ENCODE measurements at places on chromosomes 2 and 18. TPM values are rescaled to one million over a fixed set of nuclear protein-coding genes. Genes with fewer than 3 reads are reported as not detected.

- no peak overlapping the region for H3K27ac ChIP-seq
- no peaks in the 10 kb centered on the region for H3K36me3 ChIP-seq
- no peak overlapping the region for H3K4me3 ChIP-seq
- no peak for DNase-seq
Observed at GRCh38 chr2:137467246-137467862, 496.9 kb upstream of the HNMT start.

- no peak overlapping the region for H3K4me3 ChIP-seq
- no peak overlapping the region for H3K27ac ChIP-seq
- no peak for DNase-seq
- peaks cover 16% of the 10 kb centered on the region for H3K4me1 ChIP-seq
- H3K27me3 ChIP-seq = no peaks in the 10 kb centered on the region
- peaks cover 5% of the 10 kb centered on the region for H3K36me3 ChIP-seq
Observed at GRCh38 chr2:101296371-101296770, 12.1 kb downstream of the RNF149 start.

DNA sequence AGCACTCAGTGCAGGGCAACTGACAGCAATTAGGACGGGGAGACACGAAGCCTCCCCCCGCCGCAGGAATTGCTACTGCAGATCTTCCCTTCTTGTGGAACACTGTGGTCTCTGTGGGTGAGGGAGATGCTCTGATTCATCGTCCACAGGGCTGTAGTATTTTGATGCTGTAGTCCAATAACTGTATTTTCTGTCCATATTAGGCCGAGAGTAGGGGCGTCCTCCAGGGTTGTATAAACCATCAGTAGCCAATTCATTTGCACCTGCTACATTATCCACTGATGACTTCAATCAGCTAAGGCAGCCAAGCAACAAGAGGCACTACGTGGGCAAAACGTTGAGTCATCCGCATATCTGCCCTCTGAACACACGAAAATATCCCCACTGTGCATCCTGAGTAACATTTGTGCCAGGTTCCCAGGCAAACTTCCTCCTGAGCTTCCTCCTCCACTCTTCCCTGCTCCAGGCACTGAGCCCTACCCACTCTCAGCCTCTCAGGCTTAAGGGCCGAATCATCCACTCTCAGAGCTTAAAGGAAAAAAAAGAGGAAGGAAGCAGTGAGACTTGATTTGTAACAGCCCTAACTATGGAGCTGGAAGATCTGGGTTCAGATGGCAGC is 62.1 kb downstream of the LBH start:
- peaks cover 12% of the 10 kb centered on the region for H3K4me1 ChIP-seq
- no peaks in the 10 kb centered on the region for H3K36me3 ChIP-seq
- no peaks in the 10 kb centered on the region for H3K27me3 ChIP-seq

DNA sequence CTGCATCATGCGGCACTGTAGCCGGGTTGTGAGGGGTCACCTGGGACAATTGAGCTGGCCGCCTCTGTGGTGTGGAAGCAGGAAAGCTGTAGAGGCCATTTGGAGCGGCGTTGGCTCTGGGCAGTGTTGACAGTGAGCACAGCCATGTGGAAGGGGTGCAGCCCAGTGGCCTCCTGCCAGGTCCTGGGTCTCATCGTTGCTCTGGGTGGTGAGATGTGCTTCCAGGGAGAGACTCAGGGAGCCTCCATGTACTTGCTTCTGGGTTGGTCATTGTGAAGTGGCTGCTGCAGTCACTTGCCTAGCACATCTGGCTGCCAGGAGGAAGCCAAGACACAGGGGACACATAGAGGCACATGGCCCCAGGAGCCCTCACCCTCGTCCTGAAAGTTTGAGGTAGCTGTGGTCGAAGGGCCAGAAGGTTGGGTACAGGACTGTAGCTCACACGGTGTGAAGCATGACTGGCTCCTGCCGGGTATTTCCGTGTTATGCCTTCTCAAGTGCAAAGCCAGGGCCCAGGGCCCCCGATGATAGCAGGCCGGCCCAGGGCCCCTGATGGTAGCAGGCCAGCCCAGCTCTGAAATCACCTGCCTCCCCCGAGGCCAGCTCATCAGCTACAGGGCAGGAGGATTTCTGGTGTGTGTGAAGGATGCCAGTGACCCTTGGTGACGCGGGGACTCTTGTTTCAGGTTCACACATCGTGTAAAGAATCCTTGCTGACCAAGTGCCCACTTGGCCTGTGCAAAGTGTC is 82.6 kb downstream of the DGKD start:
- H3K27ac ChIP-seq = no peak overlapping the region
- H3K36me3 ChIP-seq = peaks cover 32% of the 10 kb centered on the region
- H3K4me1 ChIP-seq = peaks cover 2% of the 10 kb centered on the region
- no peaks in the 10 kb centered on the region for H3K27me3 ChIP-seq
- H3K4me3 ChIP-seq = no peak overlapping the region

DNA sequence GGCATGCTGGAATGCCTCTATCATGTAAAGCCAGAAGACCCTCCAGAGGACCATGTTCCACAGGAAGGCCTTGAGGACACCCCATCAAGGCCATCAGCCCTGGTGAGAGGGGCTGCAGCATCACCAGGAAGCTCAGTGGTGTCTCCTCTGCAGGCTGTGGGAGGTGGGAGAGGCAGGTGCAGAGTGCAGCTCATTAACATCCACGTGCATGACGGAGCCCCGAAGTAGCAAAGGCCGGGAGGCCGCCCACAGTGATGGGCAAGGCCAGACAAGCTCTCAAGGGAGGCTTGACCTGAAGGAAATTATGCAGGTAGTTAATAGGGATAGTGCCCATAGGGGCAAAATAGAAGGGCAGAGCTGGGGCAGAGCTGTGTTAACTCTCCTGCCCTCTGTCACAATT is 30.3 kb upstream of the SMCHD1 start:
- no peak for DNase-seq
- H3K4me3 ChIP-seq = no peak overlapping the region
- no peaks in the 10 kb centered on the region for H3K36me3 ChIP-seq
- no peaks in the 10 kb centered on the region for H3K4me1 ChIP-seq

DNA sequence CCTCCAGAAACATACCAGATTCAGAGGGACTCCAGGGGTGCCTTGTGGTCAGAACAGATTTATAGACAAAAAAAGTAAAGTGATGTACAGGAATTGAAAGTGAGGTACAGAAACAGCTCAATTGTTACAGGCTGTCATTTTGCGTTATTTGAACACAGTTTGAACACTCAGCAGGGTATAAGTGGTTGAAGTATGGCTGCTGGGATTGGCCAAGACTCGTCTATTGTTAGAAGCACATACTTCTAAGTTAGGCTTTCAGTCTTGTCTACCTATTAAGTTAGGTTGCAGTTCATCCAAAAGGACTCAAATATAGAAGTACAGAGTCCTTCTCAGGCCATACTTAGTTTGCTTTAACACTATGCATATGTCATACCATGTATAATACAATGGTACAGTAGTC is 21.0 kb upstream of the GRB14 start:
- no peak for DNase-seq
- no peak overlapping the region for H3K27ac ChIP-seq
- H3K36me3 ChIP-seq = no peaks in the 10 kb centered on the region
- peaks cover 2% of the 10 kb centered on the region for H3K27me3 ChIP-seq
- H3K4me1 ChIP-seq = peaks cover 5% of the 10 kb centered on the region
- no peak overlapping the region for H3K4me3 ChIP-seq

GRCh38 chr18:21109936-21110712 is 1.5 kb downstream of the ROCK1 start:
- no peak overlapping the region for H3K4me3 ChIP-seq
- H3K27ac ChIP-seq = peak overlapping the region; percentile 98
- H3K27me3 ChIP-seq = no peaks in the 10 kb centered on the region
- H3K36me3 ChIP-seq = no peaks in the 10 kb centered on the region
- DNase-seq = no peak

- no peak for DNase-seq
- no peaks in the 10 kb centered on the region for H3K27me3 ChIP-seq
- no peak overlapping the region for H3K27ac ChIP-seq
- no peak overlapping the region for H3K4me3 ChIP-seq
Observed at GRCh38 chr2:71581026-71581425, 127.7 kb downstream of the DYSF start.

GRCh38 chr18:48133671-48134251 is 203.3 kb upstream of the SMAD2 start:
- no peak for DNase-seq
- peaks cover 23% of the 10 kb centered on the region for H3K4me1 ChIP-seq
- H3K36me3 ChIP-seq = no peaks in the 10 kb centered on the region
- no peak overlapping the region for H3K27ac ChIP-seq
- H3K27me3 ChIP-seq = peaks cover 78% of the 10 kb centered on the region

DNA sequence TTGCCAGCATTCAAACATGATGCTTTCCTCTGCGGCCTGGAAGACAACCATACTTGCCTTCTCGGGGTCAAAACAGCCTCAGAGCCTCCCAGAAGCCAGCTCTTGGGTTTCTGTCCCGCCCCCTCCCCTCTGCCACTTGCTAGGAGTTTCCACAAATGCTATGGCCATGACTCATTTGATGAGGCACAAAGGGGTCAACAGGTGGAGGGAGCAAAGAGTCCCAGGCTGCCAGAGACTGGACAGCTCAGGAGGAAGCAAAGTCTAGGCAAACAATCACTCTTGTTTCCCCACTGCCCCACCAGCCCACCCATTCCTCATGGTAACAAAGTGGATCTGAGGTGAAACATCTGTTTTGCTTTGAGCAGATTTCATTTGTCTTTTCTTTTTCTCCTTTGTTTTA is 551.1 kb downstream of the TNS1 start:
- no peaks in the 10 kb centered on the region for H3K36me3 ChIP-seq
- H3K27me3 ChIP-seq = no peaks in the 10 kb centered on the region
- H3K27ac ChIP-seq = no peak overlapping the region

GRCh38 chr2:121189011-121189410 is 96.0 kb downstream of the TFCP2L1 start:
- no peak for DNase-seq
- H3K27me3 ChIP-seq = peaks cover 8% of the 10 kb centered on the region
- no peaks in the 10 kb centered on the region for H3K4me1 ChIP-seq
- H3K36me3 ChIP-seq = no peaks in the 10 kb centered on the region

GRCh38 chr2:217074576-217075255 is 214.9 kb upstream of the TNP1 start:
- no peak overlapping the region for H3K4me3 ChIP-seq
- peaks cover 6% of the 10 kb centered on the region for H3K4me1 ChIP-seq
- H3K27me3 ChIP-seq = no peaks in the 10 kb centered on the region

DNA sequence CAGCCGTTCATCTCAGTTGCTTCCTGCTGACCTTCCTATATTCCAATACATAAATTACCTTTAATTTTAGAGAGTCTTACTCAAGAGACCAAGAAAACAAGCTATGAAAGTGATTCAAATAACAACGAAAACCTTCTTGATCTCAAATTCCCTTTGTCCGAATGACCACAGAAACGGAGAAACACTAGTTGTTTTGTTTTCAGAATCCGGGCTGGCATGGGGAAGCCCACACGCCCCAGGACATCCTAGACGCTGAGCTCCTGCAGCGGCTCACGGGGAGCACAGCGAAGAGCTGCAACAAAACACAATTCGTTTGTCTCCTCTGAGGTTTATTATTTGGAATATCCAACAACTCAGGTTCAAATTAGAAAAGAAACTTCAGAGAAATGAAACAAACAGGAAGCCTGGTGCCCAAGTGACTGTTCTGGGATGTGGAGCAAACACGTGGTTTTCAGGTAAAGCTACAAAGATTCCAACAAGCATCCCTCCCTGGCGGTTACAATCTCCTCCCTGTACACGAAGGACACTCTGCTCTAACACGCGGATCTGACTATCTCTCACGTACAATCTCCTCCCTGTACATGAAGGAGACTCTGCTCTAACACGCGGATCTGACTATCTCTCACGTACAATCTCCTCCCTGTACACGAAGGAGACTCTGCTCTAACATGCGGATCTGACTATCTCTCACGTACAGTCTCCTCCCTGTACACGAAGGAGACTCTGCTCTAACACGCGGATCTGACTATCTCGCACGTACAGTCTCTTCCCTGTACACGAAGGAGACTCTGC is 237.5 kb downstream of the TWIST2 start:
- peak overlapping the region; percentile 33 for H3K27ac ChIP-seq
- no peak overlapping the region for H3K4me3 ChIP-seq
- peaks cover 6% of the 10 kb centered on the region for H3K36me3 ChIP-seq
- H3K27me3 ChIP-seq = no peaks in the 10 kb centered on the region
- peaks cover 7% of the 10 kb centered on the region for H3K4me1 ChIP-seq

DNA sequence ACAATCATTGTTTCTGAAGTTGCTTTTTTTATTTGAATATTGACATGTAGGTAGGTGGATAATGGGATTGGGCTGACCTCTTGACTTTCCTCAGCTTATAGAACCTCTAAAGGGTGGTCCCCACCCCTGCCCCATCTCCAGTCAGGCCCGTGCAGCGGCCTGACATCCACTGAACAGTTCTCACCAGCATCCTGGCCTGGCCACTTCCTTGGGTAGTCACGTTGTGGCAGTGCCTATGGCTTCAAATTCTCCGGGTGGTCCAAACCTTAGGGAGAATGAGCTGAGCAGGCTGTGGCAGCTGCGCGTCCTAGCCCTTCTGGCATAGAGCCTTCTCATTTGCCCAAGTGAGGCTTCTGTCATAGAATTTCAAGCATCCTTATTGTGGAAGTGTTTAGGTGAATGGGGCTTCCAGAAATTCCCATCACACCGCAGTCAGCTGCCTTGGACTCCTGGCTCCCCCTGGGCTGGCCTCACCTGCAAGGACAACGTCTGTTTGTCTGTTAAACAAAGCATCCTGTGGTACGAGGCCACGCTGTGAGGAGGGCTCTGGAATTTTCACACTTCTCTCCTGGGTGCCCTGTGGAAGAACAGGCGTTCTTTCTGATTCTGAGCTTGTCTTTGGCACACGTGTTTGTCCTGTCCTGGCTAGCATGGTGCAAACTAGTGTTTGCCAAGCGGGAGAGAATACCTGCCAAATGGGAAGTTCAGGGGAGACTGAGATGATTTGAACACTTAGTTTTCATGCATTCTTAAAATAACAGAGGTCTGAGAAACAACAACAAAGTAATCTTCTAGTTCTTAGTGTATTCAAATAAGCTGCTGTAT is 31.8 kb upstream of the OTOS start:
- no peak for DNase-seq
- peaks cover 57% of the 10 kb centered on the region for H3K27me3 ChIP-seq
- no peaks in the 10 kb centered on the region for H3K36me3 ChIP-seq
- H3K27ac ChIP-seq = no peak overlapping the region
- no peak overlapping the region for H3K4me3 ChIP-seq

DNA sequence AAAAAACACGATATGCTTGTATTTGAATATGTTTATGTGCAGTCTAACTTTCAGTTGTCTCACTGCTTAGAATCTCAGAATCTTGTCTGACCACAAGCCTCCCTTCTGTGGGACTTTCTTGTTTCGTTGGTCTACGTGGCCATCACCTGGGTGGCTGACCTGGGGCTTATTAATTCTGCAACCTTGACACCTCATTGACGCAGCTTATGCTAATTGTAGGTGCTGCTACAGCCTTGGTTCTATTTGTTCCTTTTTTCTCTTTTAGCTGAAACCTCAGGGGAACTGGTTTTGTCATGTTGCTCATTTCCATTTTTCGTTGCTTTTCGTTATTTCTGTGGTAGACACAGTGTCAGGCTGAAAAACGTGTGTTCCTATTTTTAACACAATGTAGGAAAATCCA is 273.7 kb downstream of the SLC4A3 start:
- H3K4me3 ChIP-seq = no peak overlapping the region
- no peak for DNase-seq
- H3K27ac ChIP-seq = no peak overlapping the region
- H3K4me1 ChIP-seq = peaks cover 2% of the 10 kb centered on the region

GRCh38 chr18:10298346-10298745 is 156.1 kb upstream of the APCDD1 start:
- peaks cover 31% of the 10 kb centered on the region for H3K4me1 ChIP-seq
- H3K36me3 ChIP-seq = no peaks in the 10 kb centered on the region
- H3K27me3 ChIP-seq = peaks cover 18% of the 10 kb centered on the region

The CLEC4F gene
- total RNA-seq = not detected

The ERFE gene
- 1.0 TPM for total RNA-seq

The PTPN2 gene
- 28.6 TPM for total RNA-seq

The DPYSL5 gene
- not detected for total RNA-seq

The LRP2 gene
- 0.24 TPM for total RNA-seq

The KIF1A gene
- 4.3 TPM for total RNA-seq

The ANKRD12 gene
- total RNA-seq = 40.0 TPM

The SPEG gene
- 27.0 TPM for total RNA-seq
